ENCODE measurements at places on chromosomes 3 and 15. TPM values are rescaled to one million over a fixed set of nuclear protein-coding genes. Genes with fewer than 3 reads are reported as not detected.

GRK7 gene
- total RNA-seq: not detected

PPARG gene
- total RNA-seq: 17.7 TPM

PRR20G gene
- not detected for total RNA-seq

FSIP1 gene
- 14.5 TPM for total RNA-seq

RARB gene
- 0.96 TPM for total RNA-seq

JMJD7 gene
- 10.8 TPM for total RNA-seq

VEPH1 gene
- total RNA-seq: not detected

CHRNA5 gene
- 2.6 TPM for total RNA-seq

JAGN1 gene
- total RNA-seq: 28.1 TPM

ZIC1 gene
- total RNA-seq: not detected

C3orf70 gene
- total RNA-seq: not detected

HRG gene
- total RNA-seq: not detected

NAALADL2 gene
- 2.2 TPM for total RNA-seq

SERPINI1 gene
- 2.6 TPM for total RNA-seq

ALG1L2 gene
- total RNA-seq: not detected

CAMKV gene
- total RNA-seq: not detected

TM4SF1 gene
- total RNA-seq: 277 TPM

NANOGP8 gene
- total RNA-seq: 0.24 TPM

TRIM59 gene
- 9.2 TPM for total RNA-seq

CRYBG3 gene
- 23.6 TPM for total RNA-seq

SI gene
- total RNA-seq: not detected

GPR176 gene
- total RNA-seq: 2.6 TPM

SYNM gene
- total RNA-seq: 0.21 TPM

WDR5B gene
- 3.2 TPM for total RNA-seq

GP5 gene
- total RNA-seq: not detected

ANXA2 gene
- 4,964 TPM for total RNA-seq

SST gene
- not detected for total RNA-seq

MAGEL2 gene
- total RNA-seq: not detected

ROPN1 gene
- total RNA-seq: not detected

A4GNT gene
- total RNA-seq: not detected

GOLGA8J gene
- total RNA-seq: not detected

PP2D1 gene
- not detected for total RNA-seq

GAP43 gene
- not detected for total RNA-seq

KNG1 gene
- total RNA-seq: not detected

FAM3D gene
- total RNA-seq: 0.72 TPM

SOX2 gene
- 10.9 TPM for total RNA-seq

CTXN2 gene
- total RNA-seq: not detected

TMEM266 gene
- total RNA-seq: 0.85 TPM

SCN11A gene
- total RNA-seq: under 0.01 TPM

C3orf49 gene
- not detected for total RNA-seq

STRA6 gene
- 0.96 TPM for total RNA-seq

FGD5 gene
- under 0.01 TPM for total RNA-seq

NDN gene
- total RNA-seq: 13.6 TPM

PLA2G4D gene
- total RNA-seq: under 0.01 TPM

GATM gene
- total RNA-seq: 2.6 TPM

CLDN18 gene
- total RNA-seq: not detected

MBD4 gene
- 11.1 TPM for total RNA-seq

CSPG5 gene
- 0.21 TPM for total RNA-seq

IRAK2 gene
- total RNA-seq: 40.7 TPM

OIP5 gene
- 1.1 TPM for total RNA-seq

ACKR2 gene
- total RNA-seq: 1.7 TPM

CYP8B1 gene
- total RNA-seq: not detected

ITPKA gene
- 1.9 TPM for total RNA-seq

PRRT3 gene
- 0.72 TPM for total RNA-seq

SLC12A8 gene
- 20.7 TPM for total RNA-seq

All from tracheal epithelial cell (primary cell).